Type B pancreatic cell (in vitro differentiated cells): ENCODE measurements at places on chromosomes 6 and 20.

DNA sequence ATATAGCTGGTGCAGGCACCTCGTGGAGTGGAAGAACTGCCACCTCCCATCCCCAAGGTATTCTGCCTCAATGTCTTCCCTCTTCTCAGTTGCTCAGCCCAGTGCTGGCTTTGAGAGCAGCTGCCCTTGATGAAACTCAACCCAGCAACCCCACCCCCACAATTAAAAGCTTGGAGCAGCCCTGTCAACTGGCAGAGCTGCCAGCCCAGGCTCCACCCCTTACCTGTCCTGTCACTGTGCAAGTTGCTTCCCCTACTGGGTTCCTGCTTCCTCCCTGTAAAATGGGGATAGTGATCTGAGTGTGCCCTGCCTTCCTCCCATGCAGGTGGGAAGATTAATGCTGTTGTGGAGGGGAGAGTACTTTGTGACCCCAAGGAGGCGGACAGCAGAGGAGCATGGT is 4.5 kb downstream of the TMEM63B start:
- no peak for DNase-seq
- H3K27me3 ChIP-seq = no peaks in the 10 kb centered on the region
- no peaks in the 10 kb centered on the region for H3K36me3 ChIP-seq
- H3K27ac ChIP-seq = peak overlapping the region; percentile 73
- peaks cover 45% of the 10 kb centered on the region for H3K4me1 ChIP-seq

GRCh38 chr20:48928832-48929725 is 7.6 kb downstream of the ARFGEF2 start:
- H3K36me3 ChIP-seq = peaks cover 13% of the 10 kb centered on the region
- no peak overlapping the region for H3K4me3 ChIP-seq

GRCh38 chr6:148557796-148558321 is 189.0 kb upstream of the UST start:
- H3K27ac ChIP-seq = no peak overlapping the region
- H3K27me3 ChIP-seq = peaks cover 4% of the 10 kb centered on the region
- no peak for DNase-seq
- no peak overlapping the region for H3K4me3 ChIP-seq
- H3K36me3 ChIP-seq = peaks cover 11% of the 10 kb centered on the region

DNA sequence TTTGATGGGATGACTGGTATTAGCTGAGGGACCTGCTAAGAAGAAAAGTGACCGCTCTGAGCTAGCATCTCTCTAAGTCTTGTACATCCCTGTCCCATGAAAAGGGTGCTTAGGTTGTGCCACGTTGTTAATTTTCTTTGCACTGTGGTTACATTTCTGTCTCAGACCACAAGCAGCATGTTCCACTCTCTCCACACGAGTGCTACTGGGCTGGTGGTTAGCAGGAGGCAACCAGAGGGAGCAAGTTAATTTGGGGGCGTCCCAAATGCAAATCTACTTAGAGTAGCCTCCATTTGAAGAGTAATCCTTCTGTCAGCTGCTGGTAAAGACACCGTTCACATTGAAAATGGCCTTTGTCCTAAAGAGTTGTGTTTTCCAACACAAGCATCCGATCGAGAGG is 3.4 kb upstream of the SCML4 start:
- peaks cover 4% of the 10 kb centered on the region for H3K27me3 ChIP-seq
- no peak overlapping the region for H3K27ac ChIP-seq
- no peaks in the 10 kb centered on the region for H3K36me3 ChIP-seq
- peaks cover 13% of the 10 kb centered on the region for H3K4me1 ChIP-seq
- DNase-seq = no peak

- no peaks in the 10 kb centered on the region for H3K36me3 ChIP-seq
- H3K27ac ChIP-seq = no peak overlapping the region
- DNase-seq = no peak
- H3K4me3 ChIP-seq = no peak overlapping the region
- H3K4me1 ChIP-seq = no peaks in the 10 kb centered on the region
Observed at GRCh38 chr6:19210849-19211590, 626.1 kb upstream of the ID4 start.

DNA sequence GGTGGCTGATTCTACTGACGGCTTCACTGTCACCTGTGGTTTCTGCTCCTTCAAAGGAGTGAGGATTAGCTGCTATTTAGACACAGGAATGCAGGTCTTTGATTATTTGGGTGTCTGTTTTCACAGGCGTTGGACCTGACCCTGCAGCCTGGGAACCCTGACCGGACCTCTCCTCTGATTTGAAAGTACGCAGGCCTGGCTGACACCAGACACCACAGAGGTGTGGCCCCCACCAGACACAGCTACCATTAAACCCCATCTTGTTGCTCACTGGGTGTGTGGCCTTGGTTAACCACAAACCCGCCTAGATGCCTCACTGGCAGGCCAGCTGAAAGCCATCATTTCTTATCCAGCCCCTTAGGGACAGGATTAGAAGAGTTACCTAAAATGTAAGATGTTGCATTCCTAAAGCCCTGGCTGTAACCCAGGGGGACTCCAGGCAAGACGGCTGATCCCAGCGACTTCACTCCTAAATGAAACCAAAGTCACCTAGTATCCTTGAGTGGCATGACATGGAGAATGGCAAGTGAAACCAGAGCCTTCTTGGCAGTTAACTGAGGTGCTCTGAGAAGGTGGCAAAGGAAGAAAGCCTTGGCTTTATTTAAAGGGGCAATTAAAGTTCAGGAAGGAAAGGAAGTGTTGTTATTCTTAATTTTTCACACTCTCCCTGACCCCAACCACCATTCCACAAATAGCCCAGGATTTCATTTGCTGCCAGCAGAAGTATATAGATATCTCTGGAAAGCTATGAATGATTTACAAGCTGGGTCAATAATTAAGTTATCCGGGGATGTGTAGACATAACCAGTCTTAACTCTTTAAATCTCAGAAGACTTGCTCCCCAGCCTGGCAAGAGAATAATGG is 169.9 kb downstream of the QRSL1 start:
- DNase-seq = no peak
- no peaks in the 10 kb centered on the region for H3K27me3 ChIP-seq
- peaks cover 51% of the 10 kb centered on the region for H3K4me1 ChIP-seq
- peak overlapping the region; percentile 93 for H3K27ac ChIP-seq
- no peaks in the 10 kb centered on the region for H3K36me3 ChIP-seq

- no peak for DNase-seq
- peak overlapping the region; percentile 54 for H3K4me3 ChIP-seq
- no peak overlapping the region for H3K27ac ChIP-seq
Observed at GRCh38 chr20:59004493-59004762, 2.6 kb downstream of the CTSZ start.

GRCh38 chr6:38566295-38567030 is 73.3 kb downstream of the BTBD9 start:
- H3K4me3 ChIP-seq = no peak overlapping the region
- no peak overlapping the region for H3K27ac ChIP-seq
- DNase-seq = no peak
- no peaks in the 10 kb centered on the region for H3K36me3 ChIP-seq
- H3K4me1 ChIP-seq = no peaks in the 10 kb centered on the region

DNA sequence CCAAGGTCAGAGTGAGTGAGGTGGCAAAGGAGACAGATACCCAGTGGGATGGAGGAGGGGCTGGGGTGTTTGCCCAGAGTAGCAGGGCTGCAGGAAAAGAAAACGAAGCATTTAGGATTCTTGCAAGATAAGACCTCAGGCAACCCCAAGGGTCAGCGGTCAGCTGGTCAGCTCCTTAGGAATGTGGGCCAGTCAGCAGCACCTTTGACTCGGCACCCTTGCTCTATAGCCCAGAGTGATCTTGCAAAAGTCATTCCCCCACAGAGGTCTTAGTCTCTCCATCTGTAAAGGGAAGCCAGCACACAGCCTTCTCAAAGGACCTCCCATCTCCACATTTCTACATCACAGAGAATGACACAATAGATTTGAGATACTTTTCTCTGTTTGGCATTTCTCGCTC is 56.7 kb downstream of the VEGFA start:
- no peak overlapping the region for H3K4me3 ChIP-seq
- H3K27ac ChIP-seq = no peak overlapping the region
- peaks cover 20% of the 10 kb centered on the region for H3K4me1 ChIP-seq
- DNase-seq = no peak
- H3K27me3 ChIP-seq = peaks cover 7% of the 10 kb centered on the region

GRCh38 chr6:89434954-89435353 is 2.0 kb downstream of the ANKRD6 start:
- peak overlapping the region; percentile 95 for H3K4me3 ChIP-seq
- H3K27me3 ChIP-seq = no peaks in the 10 kb centered on the region

- no peak overlapping the region for H3K4me3 ChIP-seq
- DNase-seq = no peak
- H3K36me3 ChIP-seq = no peaks in the 10 kb centered on the region
- peaks cover 37% of the 10 kb centered on the region for H3K4me1 ChIP-seq
Observed at GRCh38 chr6:122048570-122048969, 350.9 kb upstream of the HSF2 start.

GRCh38 chr6:163457637-163458561 is 43.4 kb downstream of the QKI start:
- H3K27ac ChIP-seq = no peak overlapping the region
- DNase-seq = no peak
- peaks cover 41% of the 10 kb centered on the region for H3K36me3 ChIP-seq
- no peak overlapping the region for H3K4me3 ChIP-seq
- no peaks in the 10 kb centered on the region for H3K27me3 ChIP-seq

DNA sequence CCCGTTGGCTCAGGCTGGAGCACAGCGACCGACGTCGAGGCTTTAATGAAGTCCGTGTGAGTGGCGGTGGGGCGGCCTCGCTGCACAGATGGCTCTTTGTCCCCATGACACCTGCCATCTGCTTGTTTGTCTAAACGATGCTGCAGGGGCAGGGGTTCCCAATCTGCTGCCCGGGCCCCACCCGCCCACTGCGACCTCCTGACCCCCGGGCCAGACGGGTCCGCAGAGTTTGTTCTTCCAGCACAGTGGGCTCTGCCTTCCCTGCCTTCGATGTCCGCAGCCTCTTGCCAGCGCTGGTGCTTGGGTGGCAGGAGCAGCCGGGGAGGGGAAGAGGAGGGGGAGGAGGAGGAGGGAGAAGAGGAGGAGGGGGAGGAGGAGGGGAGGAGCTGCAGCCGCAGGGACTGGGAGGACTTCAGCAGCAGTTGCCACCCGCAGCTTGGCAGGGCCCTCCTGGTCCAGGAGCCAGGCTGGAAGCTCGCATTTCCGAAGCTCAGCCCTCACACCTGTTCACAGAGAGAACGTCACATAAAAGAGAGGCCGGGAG is 210.0 kb downstream of the DLL1 start:
- no peak overlapping the region for H3K4me3 ChIP-seq
- H3K27ac ChIP-seq = no peak overlapping the region
- no peaks in the 10 kb centered on the region for H3K36me3 ChIP-seq
- peak; percentile 66 for DNase-seq

GRCh38 chr6:53431704-53432103 is 83.0 kb upstream of the ELOVL5 start:
- no peak overlapping the region for H3K4me3 ChIP-seq
- no peaks in the 10 kb centered on the region for H3K4me1 ChIP-seq
- DNase-seq = no peak
- H3K27me3 ChIP-seq = no peaks in the 10 kb centered on the region
- no peak overlapping the region for H3K27ac ChIP-seq
- no peaks in the 10 kb centered on the region for H3K36me3 ChIP-seq

DNA sequence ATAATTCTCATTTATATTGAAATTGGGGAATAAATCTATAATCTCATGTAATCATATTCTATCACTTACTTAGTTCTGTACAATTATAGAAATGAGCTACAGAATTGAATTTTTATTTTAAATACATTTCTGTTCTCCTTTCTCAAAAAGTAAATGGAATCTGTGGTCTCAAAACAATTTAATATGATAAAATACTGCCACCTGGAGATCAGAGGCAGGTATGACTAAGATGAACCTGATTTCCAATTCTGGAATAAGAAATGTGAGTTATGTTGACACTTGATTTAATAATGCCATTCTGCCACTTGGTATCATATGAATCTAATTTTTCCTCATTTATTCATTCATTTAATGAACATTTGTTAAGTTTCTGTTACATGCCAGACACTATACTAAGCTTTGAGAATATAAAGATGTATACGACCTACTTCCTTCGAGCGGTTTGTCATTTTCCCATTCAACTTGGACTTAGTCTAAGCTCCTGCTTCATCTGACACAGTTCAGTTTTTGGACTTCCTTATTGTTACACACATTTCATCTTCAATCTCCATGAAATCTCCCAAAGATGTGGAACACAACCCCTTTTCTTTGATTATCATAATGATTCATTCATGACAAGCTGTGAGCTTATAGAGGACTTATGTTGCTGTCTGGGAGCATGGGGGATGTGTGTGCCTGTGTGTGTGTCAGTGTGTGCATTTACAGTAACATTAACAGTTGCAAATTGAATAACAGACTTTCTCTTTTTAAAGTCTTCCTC is 7.5 kb upstream of the CCDC28A start:
- H3K27ac ChIP-seq = no peak overlapping the region
- no peak for DNase-seq
- no peaks in the 10 kb centered on the region for H3K4me1 ChIP-seq
- no peaks in the 10 kb centered on the region for H3K27me3 ChIP-seq
- H3K36me3 ChIP-seq = no peaks in the 10 kb centered on the region
- no peak overlapping the region for H3K4me3 ChIP-seq

- no peak overlapping the region for H3K4me3 ChIP-seq
- no peak overlapping the region for H3K27ac ChIP-seq
- H3K27me3 ChIP-seq = no peaks in the 10 kb centered on the region
- H3K4me1 ChIP-seq = peaks cover 15% of the 10 kb centered on the region
Observed at GRCh38 chr20:50412069-50412468, 98.1 kb upstream of the PTPN1 start.

DNA sequence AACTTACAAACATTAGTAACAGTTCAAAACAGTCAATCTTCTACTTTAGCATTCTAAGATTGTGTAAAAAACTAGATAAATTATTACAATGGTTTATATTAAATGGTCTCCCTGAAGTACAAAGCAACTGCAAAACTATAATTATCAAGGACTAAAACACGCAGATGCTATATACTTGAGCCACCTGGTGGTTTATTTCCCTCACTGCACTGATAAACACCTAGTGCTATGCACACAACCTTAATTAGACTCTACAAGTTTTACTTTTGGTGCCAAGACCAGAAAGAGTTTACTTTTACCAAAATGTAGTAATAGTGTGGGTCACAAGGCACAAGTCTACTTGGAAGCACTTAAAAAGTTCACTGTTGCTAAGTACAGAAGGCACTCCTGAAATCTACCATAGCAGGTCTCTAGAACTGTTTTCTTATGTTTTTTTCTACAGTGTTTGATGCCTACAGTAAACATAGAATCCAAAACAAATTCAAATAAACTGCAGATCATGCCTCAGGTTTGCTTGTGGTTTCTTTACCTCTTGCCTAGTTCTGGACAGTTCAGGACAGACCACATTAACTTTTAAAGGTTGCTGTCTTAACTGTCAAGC is 49.2 kb downstream of the GMDS start:
- no peak overlapping the region for H3K27ac ChIP-seq
- no peak overlapping the region for H3K4me3 ChIP-seq
- H3K36me3 ChIP-seq = no peaks in the 10 kb centered on the region
- no peak for DNase-seq
- H3K4me1 ChIP-seq = peaks cover 7% of the 10 kb centered on the region

GRCh38 chr6:131819572-131820124 is 11.8 kb downstream of the ENPP1 start:
- H3K27me3 ChIP-seq = peaks cover 4% of the 10 kb centered on the region
- H3K4me1 ChIP-seq = peaks cover 19% of the 10 kb centered on the region
- H3K4me3 ChIP-seq = no peak overlapping the region

- peaks cover 20% of the 10 kb centered on the region for H3K36me3 ChIP-seq
- H3K4me3 ChIP-seq = no peak overlapping the region
- H3K27ac ChIP-seq = no peak overlapping the region
- no peaks in the 10 kb centered on the region for H3K27me3 ChIP-seq
- H3K4me1 ChIP-seq = no peaks in the 10 kb centered on the region
Observed at GRCh38 chr6:140130074-140130473, 755.6 kb upstream of the CITED2 start.
